ENCODE measurements at places on chromosomes 4 and X. TPM values are rescaled to one million over a fixed set of nuclear protein-coding genes. Genes with fewer than 3 reads are reported as not detected.

The CXCL11 gene
- not detected for total RNA-seq

The ALB gene
- total RNA-seq = 0.70 TPM

The TCP11X2 gene
- total RNA-seq = not detected

The TSPAN7 gene
- 9.7 TPM for total RNA-seq

The MAMLD1 gene
- total RNA-seq = 4.5 TPM
